ENCODE measurements at places on chromosomes 12 and 14.

DNA sequence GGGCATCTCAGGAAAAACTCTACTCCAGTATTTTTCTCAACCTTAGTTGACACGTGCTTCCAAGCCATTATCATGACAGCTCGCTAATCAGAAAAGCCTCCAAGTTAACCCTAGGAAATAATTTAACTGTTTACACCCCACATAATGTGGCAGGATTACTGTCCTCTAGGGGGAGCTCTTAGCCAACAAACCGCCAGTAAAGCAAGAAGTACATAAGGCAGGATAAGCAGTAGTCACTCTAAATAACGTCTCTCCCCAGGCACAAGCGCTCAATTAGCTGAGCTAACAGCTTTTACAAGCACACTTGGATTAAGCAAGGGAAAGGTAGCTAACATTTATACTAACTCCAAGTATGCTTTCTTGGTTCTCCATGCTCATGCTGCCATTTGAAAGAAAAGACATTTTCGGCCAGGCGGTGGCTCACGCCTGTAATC lies 22.8 kb downstream of the APOBEC1 start:
- DNase-seq: peak; percentile 1

DNA sequence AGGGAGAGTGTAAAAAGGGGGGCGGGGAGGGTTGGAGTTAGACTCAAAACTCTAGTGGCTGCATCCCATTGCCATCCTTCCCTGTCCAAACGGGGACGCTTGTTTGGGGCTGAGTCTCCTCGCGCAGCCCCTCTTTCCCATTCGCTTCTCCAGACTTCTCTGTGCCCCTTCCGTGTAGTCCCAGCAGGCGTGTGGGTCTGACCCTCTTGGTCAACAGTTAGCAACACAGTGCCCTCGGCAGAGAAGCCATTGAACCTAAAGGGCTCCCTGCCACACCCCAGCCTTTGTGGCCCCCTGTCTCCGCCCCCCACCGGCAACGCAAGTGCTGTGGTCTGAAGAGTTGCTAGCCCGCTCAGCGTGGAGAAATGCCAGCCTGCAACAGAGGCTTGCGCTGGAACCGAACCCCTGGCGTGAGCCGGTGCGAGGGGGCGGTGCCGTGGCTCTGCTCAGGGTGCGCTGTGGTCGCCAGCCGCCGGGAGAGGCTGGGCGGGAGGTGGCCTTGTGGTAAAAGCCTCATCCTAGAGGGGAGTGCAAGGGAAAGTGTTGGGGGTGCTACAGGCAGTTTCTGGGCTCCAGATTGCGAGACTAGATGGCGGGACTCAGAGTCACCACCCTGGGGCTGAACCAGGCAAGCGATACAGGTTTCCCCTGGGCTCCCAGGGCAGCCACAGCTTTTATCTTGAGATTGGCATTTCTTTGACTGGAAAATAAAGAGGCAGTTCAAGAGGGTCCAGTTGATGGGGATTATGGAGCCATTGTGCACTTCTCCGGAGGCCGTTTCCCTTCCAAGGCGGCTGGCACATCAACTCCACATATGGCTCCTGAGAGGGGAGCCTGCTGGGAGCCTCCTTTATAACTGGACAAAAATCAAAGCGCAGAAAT lies 2.1 kb downstream of the PLXNC1 start:
- peak; percentile 31 for DNase-seq

GRCh38 chr14:98877065-98877464 lies 394.9 kb downstream of the BCL11B start:
- no peak for DNase-seq

DNA sequence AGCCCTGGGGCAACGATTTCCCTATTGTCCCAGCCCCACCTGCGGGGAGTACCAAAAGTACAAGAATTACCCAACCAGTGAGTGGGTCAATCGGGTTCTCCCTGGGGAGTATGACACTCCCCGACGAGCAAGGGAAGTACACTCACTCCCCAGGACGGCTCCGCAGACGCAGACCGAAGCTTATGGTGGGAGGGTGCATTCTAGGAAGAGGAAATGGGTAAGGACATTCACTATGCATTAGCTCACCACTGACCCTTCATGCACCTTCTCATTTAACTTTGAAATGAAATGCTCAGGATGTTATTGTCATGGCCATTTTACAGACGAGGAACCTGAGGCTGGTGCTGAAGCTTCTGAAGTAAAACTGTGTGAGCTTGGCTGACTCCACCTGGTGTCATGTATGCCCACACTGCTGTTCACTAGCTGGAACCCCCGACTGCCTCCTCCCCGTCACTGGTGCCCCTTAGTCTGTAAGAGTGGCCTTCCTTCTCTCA lies 45.8 kb upstream of the TMED10 start:
- no peak for DNase-seq

DNA sequence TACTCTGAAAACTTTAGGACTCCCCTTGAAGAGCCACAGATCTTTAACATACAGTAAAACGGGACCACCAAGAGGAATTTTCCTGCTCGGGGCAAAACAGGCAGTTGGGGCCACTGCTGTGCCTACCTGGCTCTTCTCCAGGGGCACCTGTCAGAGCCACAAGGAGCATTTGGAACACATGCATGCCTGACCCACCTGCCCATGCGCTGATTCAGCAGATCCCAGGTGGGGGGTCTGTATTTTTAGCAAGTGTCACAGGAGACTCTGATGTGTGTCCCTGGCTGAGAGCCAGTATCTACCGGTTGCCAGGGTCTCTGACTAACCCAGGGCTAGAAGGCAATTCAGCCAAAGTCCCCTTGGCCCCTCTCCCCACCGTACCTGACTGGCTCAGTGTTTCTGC lies 6.5 kb downstream of the CTDSP2 start:
- no peak for DNase-seq

GRCh38 chr12:117294189-117294603 lies 67.2 kb downstream of the NOS1 start:
- no peak for DNase-seq

DNA sequence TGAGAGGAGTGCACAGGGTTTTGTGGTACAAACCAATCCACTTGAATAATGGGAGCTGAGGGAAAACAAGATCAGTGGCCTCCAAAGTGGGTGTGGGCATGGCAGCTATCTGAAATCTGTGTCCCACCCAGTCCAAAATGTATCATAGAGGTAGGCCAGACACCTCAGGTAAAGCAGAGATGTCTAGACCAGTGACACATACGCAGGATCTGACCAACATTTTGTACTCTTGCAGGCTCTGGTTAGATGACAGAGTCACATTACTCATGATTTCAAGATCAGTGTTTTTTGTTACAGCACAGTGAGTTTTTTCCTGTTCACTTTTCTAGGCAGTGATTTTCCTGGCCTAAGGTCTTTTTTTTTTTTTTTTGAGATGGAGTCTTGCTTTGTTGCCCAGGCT lies 211.8 kb downstream of the PCNX1 start:
- DNase-seq: no peak

GRCh38 chr12:89673603-89674002 lies 35.0 kb downstream of the ATP2B1 start:
- no peak for DNase-seq
